Activated naive CD8-positive, alpha-beta T cell treated with anti-CD3 and anti-CD28 coated beads, Interleukin-2, amount 10 ng/mL, durations not matched to agents 7 days and 5 days (primary cell): ENCODE measurements at places on chromosomes 2 and 18. TPM values are rescaled to one million over a fixed set of nuclear protein-coding genes. Genes with fewer than 3 reads are reported as not detected.

The SLC9A4 gene
- 0.08 TPM for total RNA-seq

- H3K36me3 ChIP-seq: no peaks in the 10 kb centered on the region
- H3K4me3 ChIP-seq: no peak overlapping the region
- no peak for DNase-seq
Observed at GRCh38 chr2:132736059-132736458, 66.1 kb upstream of the LYPD1 start.

DNA sequence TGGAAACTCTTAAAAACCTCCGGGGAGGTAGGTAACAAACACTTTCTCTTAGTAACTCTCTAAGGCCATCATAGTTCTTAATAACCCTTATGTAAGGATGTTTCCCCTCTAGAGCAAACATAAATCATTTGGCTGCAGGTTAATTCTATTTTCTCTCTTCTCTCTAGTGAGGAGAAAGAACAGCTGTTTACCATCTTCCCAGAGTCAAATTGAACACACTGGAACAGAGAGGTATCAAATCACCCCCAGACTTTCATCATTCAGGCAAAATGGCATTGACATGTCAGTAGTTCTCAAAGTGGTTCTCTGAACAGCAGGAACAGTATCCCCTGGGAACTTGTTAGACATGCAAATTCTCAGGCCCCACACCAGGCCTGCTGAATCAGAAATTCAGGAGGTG, 240.7 kb downstream of the MEIS1 start:
- H3K27me3 ChIP-seq: no peaks in the 10 kb centered on the region
- H3K36me3 ChIP-seq: no peaks in the 10 kb centered on the region
- H3K27ac ChIP-seq: no peak overlapping the region

DNA sequence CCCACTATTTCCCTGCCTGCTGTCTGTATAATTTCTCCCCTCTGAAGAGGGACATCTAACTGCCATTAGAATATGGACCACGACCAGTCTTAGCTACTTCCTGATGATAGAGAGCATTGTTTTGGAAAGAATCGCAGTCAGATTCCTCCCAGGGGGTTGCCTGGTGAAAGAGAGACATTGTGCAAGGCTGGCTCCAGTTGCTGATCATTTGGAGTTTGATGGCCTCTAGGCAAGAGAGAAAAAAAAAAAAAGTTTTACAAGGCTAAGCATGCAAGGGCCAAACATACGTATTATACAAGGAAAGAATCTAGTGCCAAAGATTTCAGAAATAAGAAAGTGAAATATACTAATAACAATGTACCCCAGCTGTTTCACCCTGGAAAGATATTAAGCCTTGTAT, 182.2 kb downstream of the CMPK2 start:
- H3K36me3 ChIP-seq: no peaks in the 10 kb centered on the region
- peaks cover 3% of the 10 kb centered on the region for H3K27me3 ChIP-seq
- no peak overlapping the region for H3K27ac ChIP-seq
- no peaks in the 10 kb centered on the region for H3K4me1 ChIP-seq
- no peak overlapping the region for H3K4me3 ChIP-seq

The NPPC gene
- 0.89 TPM for total RNA-seq
